EH (cell line): ENCODE measurements at places on chromosomes 3 and 15.

- peak; percentile 34 for DNase-seq
Observed at GRCh38 chr3:156728267-156728985, 54.0 kb downstream of the TIPARP start.

- no peak for DNase-seq
Observed at GRCh38 chr3:146169891-146170290, 8.9 kb upstream of the PLOD2 start.

DNA sequence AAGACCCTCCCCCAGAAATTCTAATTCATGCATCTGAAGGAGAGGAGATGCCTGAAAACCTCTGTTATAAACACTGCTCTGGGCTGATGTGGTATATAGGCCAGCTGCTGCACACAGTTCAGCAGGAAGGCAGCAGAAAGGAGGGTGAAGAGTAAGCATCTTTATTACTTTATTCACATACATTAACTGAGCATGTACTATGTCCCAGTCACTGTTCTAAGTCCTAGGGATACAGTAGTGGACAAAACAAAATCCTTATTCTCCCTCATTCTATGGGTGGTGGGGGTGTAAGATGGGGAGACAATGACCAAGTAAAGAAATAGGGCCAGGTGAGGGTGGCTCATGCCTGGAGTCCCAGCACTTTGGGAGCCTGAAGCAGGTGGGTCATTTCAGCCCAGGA is 17.8 kb upstream of the CHRNB4 start:
- DNase-seq, result no peak

DNA sequence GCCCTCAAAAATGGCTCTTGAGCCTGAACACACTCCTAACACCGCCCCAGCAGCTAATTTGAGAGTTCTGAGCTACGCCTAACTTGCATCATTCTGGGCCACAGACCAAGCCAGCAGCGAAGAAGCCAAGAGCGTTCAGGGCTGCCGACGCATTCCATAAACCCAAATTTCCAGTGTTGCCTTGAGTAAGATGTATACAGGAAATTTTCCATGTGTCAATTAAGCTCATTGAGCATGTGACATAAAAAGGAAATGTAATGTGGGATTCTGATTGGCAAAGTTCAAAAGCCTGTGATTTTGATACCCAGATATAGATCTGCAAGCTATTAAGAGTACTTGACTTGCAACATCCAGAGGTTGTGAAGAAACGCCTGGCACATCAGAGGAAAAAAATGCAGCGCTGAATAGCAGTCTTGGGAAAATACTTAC is 148.6 kb upstream of the NR2F2 start:
- peak; percentile 93 for DNase-seq

DNA sequence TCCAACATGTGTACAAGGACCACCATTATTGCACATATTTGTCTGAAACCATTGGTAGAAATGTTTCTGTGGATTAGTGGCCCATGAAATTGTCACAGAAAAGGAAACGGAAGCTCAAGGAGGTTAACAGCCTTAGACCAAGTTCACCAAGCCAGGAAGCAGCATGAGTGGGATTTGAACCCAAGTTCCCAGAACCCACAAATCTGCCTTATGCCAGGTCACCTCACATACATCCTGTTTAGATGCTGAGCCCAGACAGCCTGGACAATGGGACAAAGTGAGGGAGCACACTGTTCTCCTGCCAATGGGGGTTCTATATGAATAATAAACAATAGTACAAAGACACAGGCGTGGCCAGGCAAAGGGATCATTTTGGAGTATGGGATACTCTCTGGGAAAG is 59.6 kb upstream of the CA12 start:
- no peak for DNase-seq
